ENCODE measurements at places on chromosomes 5 and 9. TPM values are rescaled to one million over a fixed set of nuclear protein-coding genes. Genes with fewer than 3 reads are reported as not detected.
A peak's percentile ranks its signal among the peaks of the same experiment; 100 is the strongest.

DNA sequence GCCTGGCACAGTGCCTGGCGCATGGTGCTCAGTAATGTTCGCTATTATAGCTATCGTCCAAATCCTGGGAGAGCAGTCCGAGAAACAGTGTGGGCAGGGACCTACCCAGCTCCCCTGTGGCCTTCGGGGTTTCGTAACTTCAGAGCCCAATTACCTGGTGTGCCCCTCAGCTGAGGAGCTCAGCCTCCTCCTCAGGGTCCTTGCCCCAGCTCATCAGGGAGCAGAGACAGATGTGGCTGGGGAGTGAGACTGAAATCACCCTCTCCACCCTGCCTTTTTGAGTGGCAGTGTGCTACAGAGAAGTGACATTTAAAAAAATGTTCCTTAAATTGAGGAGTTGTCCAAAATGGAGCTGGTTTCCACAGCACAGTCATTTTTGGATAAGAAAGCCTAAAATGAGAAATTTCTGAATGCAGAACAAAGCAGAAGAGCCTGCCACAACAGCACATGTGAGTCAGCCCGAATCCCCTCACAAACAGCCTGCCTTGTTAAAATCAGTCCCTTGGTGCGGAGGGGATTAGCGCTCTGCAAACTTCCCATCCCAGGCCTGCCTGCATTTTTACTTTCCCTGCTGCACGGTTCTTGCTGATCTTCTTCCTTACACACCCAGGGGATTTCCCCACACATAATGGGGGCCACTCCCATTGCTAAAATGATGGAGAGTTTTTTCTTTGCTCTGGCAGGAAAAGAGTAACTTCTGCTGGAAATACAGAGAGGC is 78.1 kb upstream of the PITX1 start:
- no peak for DNase-seq
- no peak overlapping the region for H3K27ac ChIP-seq
- H3K4me1 ChIP-seq, result no peaks in the 10 kb centered on the region
- H3K36me3 ChIP-seq, result no peaks in the 10 kb centered on the region
- no peak overlapping the region for H3K4me3 ChIP-seq

GRCh38 chr5:77709993-77710685 is 66.0 kb downstream of the TBCA start:
- no peak overlapping the region for H3K4me3 ChIP-seq
- no peak for DNase-seq
- peaks cover 29% of the 10 kb centered on the region for H3K36me3 ChIP-seq
- H3K4me1 ChIP-seq, result no peaks in the 10 kb centered on the region

DNA sequence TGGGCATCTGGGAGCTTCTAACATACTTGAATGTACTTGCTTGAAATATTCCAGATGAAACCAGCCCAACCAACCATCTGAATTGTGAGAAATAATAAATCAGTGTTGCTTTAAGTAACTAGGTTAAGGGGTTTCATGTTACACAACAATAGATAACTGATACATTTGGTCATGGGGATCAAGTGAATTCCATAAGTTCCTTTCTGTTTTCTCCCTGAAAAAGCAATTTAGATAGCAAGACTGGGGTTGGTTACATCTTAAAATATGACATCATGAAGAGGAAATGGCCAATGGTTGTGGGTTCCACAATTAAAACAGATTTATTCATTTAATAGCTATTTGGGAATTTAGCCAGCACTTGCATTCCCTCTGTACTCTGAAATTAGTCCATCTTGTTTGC is 559.7 kb downstream of the TLR4 start:
- no peaks in the 10 kb centered on the region for H3K36me3 ChIP-seq

DNA sequence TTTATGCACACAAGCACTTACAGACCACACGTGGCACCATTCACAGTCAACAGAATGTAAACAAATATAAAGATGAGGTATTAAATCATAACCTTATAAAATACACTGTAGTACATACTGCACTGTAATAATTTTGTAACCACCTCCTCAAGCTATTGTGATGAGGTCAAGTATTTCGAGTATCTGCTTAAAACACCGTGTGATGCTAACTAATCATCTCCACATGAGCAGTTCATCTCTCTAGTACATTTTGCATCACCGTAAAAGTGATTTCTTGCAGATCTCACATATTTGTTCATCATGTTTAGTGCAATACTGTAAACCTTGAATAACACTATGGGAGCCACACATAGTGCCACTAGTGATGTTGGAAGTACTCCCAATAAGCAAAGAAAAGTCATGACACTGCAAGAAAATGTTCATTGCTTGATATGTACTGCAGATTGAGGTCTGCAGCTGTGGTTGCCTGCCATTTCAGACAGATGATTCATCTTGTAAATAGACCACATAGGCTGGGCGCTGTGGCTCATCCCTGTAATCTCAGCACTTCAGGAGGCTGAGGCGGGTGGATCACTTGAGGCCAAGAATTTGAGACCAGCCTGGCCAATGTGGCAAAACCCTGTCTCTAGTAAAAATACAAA is 44.3 kb downstream of the FOXB2 start:
- H3K4me1 ChIP-seq, result no peaks in the 10 kb centered on the region
- DNase-seq, result no peak
- no peaks in the 10 kb centered on the region for H3K36me3 ChIP-seq
- H3K27me3 ChIP-seq, result no peaks in the 10 kb centered on the region

- no peak for DNase-seq
- H3K27ac ChIP-seq, result no peak overlapping the region
- no peaks in the 10 kb centered on the region for H3K36me3 ChIP-seq
- no peak overlapping the region for H3K4me3 ChIP-seq
These were observed 594.7 kb upstream of the CCNG1 start for GRCh38 chr5:162842727-162843126.

GRCh38 chr9:124218438-124218982 is 39.2 kb upstream of the NEK6 start:
- peak overlapping the region; percentile 10 for H3K27ac ChIP-seq
- H3K4me1 ChIP-seq, result no peaks in the 10 kb centered on the region
- no peak for DNase-seq

Gene C5orf52
- not detected for total RNA-seq
